Keratinocyte (primary cell): ENCODE measurements at places on chromosomes 3 and 15.
A peak's percentile ranks its signal among the peaks of the same experiment; 100 is the strongest.

DNA sequence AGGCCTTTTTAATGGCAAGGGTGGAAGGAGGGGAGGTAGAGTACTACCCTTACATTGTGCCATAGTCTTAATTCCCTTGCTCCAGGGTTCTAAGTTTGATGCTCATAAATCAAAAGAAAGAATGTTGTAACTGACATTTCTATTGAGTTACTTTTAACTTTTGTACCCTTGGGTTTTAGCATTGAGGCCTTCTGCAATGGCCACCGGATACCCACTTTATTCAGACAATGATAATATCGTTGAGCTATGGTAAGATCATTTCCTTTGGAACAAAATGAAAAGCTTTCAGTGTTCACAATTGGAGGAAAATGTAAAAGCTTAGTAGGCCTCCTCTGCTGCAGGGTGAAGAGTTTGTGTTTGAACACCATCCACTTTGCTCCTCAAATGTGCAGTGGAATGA lies 16.8 kb downstream of the CGNL1 start:
- no peak for DNase-seq

DNA sequence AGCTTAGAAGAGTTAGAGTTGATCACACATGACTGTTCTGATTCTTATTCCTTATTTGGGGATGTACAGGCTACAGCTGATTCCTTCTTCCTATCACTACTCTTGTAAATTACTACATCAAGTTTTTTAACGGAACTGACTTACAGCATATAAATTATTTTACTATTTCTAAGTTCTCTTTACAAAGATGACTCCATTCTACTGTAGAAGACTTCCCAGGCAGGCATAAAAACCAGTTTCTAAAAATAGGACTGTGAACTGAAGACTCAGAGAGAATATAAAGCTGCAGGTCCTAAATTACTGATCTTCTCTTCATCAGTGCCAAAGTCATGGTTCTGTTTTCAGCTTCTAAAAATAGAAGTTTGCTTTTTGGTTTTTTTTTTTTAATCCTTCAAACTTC lies 38.9 kb downstream of the ANO10 start:
- no peak for DNase-seq

- DNase-seq: no peak
Observed at GRCh38 chr3:44890258-44890657, 15.8 kb downstream of the TGM4 start.

- DNase-seq: no peak
Observed at GRCh38 chr15:71713191-71713809, 97.1 kb upstream of the NR2E3 start.

DNA sequence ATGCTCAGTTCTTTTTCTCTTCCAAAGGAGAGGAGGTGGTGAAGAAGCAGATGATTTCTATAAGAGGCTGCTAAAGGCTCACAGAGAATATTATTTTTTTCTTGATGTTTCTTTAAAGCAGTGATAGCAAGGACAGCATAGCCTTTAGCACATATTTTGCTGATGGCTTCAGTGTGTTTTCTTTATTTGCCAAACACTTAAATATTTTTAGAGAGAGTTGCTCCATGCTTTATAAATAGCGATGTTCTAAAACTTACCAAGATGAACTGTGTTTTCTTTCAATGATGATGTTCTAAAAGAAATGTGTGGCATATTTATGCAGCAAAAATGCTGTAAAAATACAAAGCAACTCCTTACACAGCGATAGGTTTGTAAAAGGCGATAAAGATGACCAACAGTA lies 11.8 kb upstream of the KCNAB1 start:
- no peak for DNase-seq

- DNase-seq: no peak
Observed at GRCh38 chr3:147661916-147662315, 252.8 kb downstream of the ZIC1 start.

GRCh38 chr3:84184937-84185336 lies 773.9 kb upstream of the CADM2 start:
- DNase-seq: no peak

GRCh38 chr15:49876401-49877038 lies 242.5 kb downstream of the ATP8B4 start:
- no peak for DNase-seq

DNA sequence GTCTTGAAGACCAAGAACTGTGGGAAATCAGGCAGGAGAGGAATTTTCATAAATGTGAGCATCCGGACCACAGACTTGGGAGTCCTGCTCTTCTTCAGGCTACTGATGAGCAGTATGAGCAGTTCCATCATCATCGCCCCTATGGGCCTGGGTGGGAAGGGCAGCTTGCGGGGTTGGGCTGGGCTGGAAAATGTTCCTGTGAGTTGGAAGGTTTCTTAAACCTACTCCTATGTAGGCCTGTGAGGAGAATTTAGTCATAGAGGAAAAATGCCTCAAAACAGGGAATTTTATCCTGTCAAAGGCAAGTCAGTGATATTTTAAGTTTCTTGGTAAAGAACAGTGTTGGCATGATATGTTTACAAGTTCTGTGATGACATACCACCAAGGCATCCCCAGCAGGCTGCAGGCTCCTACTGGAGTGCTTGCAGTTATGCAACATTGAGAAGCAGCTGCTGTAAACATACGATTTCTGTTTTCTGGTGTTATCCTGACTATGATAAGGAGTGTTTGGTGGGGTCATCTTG lies 10.3 kb downstream of the MASP1 start:
- no peak for DNase-seq

DNA sequence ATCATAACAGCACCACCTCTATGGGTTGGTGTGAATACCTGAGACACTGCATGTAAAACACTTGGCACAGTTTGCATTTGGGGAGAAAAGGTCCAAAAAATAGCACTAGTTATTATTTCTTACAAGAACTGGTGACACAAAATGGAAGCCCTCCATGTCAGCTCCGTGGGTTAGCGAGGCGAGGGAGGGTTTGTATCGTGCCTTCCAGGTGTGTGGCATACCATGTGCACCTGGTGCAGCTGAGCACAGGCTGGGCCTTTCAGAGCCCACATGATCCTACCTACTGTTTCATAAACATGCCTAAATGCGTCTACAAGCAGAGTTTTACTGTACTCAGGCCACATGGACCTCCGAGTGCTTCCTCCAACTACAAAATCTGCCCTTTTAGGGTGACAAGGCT lies 5.6 kb downstream of the CXCR6 start:
- no peak for DNase-seq

GRCh38 chr3:189999718-190000117 lies 121.0 kb downstream of the P3H2 start:
- DNase-seq: no peak

DNA sequence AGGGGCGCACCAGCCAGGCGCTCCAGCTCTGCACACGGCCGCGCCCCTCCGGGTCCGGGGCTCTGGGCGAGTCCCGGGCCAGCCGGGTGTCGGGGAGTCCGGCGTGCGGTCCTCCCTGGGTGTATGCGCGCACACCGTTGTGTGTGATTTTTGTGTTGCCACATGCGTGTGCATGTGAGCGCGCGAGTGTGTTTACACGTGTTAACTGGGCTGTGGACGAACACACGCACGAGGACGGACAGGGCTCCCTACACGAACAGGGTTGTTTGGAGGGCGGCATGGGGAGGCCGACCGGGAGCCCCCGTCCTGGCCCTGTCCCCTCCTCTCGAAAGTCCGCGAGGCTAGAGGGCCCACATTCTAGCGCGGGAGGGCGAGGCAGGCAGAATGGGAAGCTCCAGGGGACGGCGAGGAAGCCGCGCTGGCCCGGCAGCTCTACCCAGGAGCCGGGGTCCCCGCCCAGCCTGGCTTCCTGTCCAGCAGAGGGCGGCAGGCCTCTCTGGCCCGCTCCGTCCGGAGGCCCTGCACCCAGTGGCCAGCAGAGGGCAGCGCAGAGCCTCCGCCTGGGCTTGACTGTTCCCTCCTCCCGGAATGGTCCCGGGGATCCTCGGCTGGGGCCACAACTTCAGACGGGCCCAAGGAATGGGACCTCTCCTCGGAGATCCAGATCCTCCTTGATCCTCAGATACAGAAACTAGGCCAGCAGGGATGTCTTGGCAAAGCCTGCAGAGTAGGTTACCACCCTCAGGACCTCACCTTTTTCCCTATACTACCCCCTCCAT lies 611 bp upstream of the LINGO1 start:
- peak; percentile 26 for DNase-seq

DNA sequence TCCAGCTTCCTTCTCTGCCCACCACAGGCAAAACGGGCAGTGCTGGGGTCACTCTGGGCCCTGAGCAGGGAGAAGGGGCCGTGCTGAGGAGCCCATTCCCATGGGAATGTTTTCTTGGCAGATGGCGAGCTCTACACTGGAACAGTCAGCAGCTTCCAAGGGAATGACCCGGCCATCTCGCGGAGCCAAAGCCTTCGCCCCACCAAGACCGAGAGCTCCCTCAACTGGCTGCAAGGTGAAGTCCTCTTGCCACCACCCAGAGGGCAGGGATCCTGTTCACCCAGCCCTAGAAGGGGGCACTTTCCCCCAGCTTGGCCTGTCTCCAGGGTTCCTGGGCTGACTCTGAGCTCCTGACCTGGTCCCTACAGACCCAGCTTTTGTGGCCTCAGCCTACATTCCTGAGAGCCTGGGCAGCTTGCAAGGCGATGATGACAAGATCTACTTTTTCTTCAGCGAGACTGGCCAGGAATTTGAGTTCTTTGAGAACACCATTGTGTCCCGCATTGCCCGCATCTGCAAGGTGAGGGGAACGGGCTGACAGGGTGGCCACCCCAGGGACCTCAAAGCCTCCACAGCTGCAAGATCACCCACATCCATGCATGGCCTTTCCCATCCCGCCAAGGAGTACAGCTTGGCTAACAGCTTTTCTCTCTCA lies 12.4 kb downstream of the CIB1 start:
- no peak for DNase-seq

DNA sequence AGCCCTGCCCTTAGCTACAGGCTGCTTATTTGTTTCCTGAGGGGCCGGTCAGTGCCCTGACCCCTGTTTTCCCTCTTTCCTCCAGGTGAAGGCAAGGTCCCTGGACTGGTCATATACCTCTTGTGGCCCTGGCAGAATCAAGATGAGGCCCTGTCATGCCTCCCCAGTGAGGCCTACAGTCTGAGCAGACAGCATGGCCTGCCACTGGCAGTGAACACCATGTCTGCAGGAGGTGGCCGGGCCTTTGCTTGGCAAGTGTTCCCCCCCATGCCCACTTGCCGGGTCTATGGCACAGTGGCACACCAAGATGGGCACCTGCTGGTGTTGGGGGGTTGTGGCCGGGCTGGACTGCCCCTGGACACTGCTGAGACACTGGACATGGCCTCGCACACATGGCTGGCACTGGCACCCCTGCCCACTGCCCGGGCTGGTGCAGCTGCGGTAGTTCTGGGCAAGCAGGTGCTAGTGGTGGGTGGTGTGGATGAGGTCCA lies 1.2 kb downstream of the KLHDC8B start:
- no peak for DNase-seq

- no peak for DNase-seq
Observed at GRCh38 chr3:18424213-18424728, 868 bp downstream of the SATB1 start.

DNA sequence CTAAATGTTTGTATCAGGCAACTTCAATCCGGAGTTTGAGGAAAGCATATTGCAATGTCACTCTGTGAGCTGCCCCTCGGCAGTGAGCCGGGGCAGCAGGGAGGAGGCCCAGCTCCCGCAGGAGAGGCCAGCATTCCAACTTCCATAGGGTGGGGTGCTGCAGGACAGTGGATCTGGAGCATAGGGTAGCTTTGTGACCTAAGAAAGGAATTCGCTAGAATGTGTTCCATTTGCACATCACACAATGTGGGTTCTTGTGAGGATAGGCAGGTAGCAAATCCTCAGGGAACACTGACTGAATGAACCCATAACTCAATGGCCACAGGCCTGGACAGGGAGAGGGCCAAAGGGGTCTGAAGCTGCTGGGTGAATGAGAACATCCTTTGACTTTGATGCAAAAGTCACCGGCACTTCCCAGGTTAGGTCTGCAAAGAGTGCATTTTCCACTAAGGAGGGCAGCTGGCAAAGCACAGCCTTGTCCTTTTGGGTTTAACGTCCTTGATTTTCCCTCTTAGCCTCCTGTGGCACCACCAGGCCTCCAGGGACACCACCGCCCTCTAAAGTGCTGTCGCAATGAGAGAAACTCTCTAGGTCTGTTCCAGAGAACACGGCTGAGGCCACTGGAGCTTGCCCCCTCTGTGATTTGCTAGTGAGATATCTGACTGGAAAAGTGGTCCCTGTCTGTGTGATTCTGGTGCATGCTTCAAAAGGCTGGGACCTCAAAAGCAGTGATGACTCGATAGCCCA lies 36.2 kb downstream of the GABRB3 start:
- DNase-seq: no peak

DNA sequence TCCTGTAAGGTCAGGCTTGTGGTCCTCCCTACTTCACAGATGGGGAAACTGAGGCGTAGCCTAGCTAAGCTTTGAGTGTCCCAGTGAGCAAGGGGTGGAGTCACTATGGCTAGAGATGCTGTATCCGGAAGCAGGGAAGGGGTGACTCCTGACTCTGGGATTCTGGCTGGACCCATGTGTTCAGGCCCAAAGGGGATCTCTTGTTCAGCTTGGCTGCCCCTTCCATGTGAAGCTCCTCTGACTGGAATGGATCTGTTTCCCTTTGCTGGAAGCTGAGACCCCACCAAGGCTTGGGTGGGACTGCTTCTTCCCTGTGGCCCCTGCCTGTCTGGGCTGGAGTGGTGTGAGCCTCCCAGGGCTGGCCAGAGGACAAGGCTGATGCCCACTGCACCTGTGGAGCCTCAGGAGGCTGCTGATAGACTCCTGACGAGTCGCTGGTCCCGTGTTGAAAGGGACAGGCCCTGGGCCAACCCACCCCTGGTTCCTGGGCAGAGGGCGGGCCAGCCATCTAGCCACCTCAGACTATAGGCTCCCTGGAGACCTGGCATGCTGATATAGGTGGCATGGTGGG lies 1.0 kb downstream of the MAPKAPK3 start:
- no peak for DNase-seq

DNA sequence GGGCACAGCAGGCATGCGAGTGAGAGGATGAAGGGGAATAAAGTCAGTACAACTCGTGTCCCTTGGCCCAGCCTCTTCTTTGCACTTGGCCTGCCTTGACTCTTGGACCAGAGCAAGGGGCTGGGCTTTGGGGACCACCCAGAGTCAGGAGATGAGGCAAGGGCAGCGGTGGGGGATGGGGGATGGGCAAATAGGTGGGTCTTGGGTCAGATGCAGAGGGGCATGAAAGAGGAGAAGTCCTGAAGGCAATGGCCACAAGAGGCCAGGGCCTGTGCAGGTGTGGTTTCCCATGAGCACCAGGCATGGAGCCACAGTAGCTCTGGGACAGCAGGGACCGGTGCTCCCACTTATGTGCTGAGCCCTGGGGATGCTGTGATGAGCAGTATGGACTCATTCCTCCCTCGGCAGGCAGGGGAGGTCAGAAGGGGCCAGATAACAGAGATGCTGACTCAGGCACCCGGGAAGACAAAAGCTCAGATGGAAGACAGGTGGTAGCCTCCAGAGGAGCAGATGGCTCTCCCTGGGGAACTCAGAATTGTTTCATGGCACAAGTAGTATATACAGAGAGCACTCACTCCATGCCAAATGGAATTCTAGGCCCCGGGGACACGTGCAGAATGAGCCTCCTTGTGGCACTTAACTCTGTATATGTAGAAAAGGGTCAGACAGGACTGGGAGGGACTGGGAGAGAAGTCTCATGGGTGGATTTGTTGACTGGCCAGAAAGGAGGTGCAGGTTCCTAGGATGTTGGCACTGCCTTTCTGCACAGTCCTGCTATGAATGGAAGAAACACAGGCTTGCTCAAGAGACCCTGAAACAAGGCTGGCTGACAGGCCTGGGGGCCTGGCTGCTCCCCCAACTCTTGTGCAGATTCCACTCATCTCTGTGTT lies 14.3 kb downstream of the ZBTB47 start:
- no peak for DNase-seq
